ENCODE measurements at places on chromosomes 3 and 15.

- no peak for DNase-seq
Observed at GRCh38 chr3:188052169-188053035, 101.6 kb upstream of the LPP start.

GRCh38 chr15:81002331-81003096 lies 1.8 kb downstream of the TLNRD1 start:
- DNase-seq, result no peak

- DNase-seq, result no peak
Observed at GRCh38 chr3:7025581-7026300, 164.8 kb downstream of the GRM7 start.

GRCh38 chr15:64774629-64775493 lies 528 bp downstream of the RBPMS2 start:
- DNase-seq, result no peak

DNA sequence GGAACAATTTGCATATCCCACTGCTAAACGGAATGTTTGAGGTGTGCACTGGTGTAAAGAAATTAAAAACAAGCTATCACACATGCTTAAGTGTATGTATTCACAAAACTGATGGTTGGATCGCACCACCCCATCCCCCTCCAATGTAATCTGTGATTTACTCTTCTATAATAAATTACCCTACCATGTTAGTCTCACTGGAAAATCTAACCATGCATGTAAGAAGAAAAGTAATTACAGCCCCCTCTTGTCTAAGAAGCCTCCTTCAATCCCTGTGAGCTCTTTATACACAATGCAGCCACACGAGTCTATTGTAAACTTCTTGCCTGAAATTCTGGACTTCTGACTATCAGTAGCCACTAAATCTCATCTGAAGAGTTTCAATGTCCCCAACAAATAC lies 173.6 kb downstream of the ZBTB20 start:
- DNase-seq, result no peak

DNA sequence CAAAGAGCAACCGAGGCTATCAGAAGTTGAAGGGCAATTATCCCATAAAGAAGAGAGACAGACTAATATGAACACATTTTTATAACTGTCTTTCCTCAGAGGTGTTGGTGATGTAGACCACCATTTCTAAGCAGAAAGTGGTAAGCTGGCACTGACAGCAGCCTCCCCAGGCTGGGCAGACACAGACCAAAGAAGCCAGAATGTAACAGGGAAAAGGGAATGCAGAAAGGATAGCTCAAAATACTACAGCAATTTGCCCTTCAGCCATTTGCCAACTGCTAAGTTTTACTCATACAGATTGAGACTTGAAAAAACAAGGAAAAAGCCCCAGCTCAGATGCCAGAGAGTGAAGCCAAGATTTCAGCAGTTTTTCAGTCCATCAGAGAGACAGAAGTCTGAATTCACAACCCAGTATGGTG lies 73.5 kb upstream of the ABI3BP start:
- no peak for DNase-seq

- no peak for DNase-seq
Observed at GRCh38 chr15:33766389-33766788, 201.9 kb upstream of the CHRM5 start.

- DNase-seq, result no peak
Observed at GRCh38 chr15:75008629-75009326, 13.4 kb downstream of the SCAMP5 start.

DNA sequence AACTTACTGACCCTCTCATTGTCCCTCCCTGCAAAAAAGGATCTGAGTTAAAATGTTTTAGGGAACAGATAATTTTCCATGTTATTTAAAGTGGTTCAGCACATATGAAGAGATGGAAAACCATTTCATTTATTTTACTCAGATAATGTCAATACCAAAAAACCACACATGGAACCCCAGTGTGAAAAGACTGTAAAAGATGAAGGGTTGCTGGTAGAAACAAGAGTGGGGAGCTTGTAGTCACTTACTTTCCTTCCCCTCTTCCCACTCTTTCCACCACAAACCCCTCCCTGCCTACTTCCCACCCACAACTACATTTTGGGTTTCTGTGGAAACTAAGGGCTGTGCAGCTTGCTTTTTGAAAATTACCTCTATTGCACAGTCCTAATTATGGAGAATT lies 18.5 kb upstream of the KLHL25 start:
- no peak for DNase-seq

GRCh38 chr3:89179355-89180001 lies 72.1 kb downstream of the EPHA3 start:
- no peak for DNase-seq

DNA sequence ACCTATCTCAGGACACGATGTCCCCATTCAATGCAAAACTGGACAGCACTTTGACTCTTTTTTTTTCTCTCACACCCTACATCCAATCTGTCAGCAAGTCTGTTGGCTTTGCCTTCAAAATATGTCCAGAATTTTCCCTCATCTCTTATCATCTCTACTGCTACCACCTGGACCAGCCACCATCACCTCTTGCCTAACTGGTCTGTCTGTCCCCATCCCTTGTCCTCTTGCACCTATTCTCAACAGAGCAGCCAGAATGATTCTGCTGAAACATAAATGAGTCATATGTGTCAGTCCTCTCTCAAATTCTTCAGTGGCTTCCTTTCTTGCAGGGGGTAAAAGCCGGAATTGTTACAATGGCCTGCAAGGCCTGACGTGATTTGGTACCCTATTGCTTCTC lies 105.8 kb downstream of the CYP19A1 start:
- no peak for DNase-seq

GRCh38 chr3:83224101-83224868 lies 1462.8 kb upstream of the GBE1 start:
- DNase-seq, result no peak

GRCh38 chr3:53163444-53164387 lies 2.7 kb downstream of the PRKCD start:
- DNase-seq, result no peak

DNA sequence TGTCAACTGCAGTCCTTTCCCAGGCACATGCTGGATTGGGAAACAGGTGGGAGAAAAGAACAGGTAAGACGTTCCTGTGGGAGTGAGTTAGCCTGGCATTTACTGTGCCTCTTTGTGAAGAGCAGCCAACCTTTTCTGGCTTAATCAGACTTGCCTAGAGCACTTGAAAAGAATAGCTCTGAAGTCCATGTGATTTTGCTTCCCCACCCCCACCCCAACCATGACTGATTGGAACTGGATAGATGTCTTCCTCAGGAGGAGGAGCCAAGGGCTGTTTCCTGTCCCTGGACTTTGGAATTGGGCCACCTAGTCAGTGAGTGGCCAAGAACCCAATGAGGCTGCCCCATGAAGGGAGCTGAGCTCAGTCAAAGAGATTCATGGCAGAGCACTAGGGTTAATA lies 4.7 kb upstream of the TMEM41A start:
- no peak for DNase-seq

DNA sequence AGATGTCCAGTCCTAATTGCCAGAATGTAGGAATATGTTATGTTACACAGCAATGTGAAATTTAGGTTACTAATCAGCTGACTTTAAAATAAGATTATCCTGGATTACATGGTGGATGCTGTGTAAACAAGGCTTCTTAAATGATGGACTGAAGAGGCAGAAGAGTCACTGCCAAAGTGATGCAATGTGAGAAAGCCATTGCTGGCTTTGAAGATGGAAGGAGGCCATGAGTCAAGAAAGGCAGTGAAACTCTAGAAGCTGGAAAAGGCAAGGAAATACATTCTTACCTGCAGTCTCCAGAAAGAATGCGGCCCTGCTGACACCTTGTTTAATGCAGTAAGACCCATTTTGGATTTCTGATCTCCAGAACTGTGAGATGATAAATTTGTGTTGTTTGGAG lies 179.1 kb upstream of the ZPLD1 start:
- no peak for DNase-seq

GRCh38 chr3:122986693-122987179 lies 40.8 kb downstream of the SEMA5B start:
- no peak for DNase-seq

GRCh38 chr15:53841651-53842050 lies 82.2 kb upstream of the WDR72 start:
- no peak for DNase-seq

DNA sequence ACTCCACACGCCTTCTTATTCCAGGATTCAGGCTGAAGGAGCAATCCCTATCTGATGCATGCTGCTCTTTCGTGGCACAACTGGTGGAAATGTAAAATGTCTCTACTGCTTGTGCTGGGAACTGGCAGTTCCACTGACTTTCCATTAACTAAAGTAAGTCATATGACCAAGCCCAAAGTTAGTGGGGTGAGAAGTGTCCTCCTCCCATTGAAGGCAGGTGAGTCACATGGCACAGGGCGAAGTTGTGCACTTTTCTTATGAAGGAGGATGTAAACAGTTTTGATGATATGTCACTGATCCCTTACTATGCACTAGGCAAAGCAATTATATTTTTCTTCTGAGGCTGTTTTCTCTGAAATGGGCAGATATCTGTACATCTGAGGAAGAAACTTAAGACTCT lies 51.6 kb downstream of the SLC7A14 start:
- DNase-seq, result no peak

DNA sequence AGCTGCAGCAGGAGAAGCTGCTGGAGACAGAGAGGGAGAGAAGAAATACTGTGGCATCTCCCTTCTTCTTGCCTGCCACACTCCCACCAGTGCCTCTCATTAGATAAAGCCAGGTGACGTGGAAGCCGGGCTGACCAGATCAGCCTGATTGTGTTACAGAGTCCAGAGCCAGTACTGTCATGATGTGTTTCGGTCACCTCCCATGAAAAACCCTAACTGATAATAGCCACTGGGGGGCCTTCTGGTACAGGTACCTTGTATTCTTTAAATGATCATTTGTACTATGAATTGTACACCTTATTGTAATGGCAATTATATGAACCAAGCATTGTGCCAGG lies 125.8 kb upstream of the TMEM108 start:
- DNase-seq, result no peak

GRCh38 chr3:184549796-184550577 lies 11.6 kb upstream of the EPHB3 start:
- DNase-seq, result no peak

- DNase-seq, result no peak
Observed at GRCh38 chr3:148992027-148992634, 791 bp downstream of the GYG1 start.

GRCh38 chr15:86432861-86433260 lies 353.2 kb downstream of the AGBL1 start:
- DNase-seq, result no peak

- no peak for DNase-seq
Observed at GRCh38 chr3:141306922-141307321, 61.4 kb upstream of the ZBTB38 start.

GRCh38 chr3:143158014-143158988 lies 38.7 kb downstream of the CHST2 start:
- no peak for DNase-seq

- no peak for DNase-seq
Observed at GRCh38 chr3:144364737-144365136, 393.1 kb downstream of the DIPK2A start.

DNA sequence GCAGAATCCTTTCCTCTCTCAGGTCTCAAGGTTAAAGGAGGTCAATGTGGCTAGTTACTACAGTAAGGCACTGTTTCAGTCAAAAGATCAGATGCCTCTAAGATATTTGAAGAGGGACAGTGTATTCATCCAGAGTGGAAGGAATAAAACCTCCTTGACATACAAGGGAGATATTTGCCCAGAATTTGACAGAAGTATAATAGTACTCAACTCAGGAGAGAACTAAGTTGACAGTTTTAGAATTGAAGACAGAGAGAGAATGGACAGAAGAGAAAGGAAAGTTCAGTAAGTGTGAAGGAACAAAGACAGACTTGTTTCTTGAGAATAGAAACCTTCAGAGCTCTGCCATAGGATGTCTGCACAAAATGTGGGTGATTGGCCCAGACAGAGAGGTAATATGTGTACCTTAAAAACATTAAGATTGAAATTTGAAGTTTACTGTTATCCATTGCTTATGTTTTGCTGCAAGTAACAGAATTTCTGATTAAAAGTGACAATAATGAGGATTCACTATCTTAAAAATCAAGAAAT lies 507.1 kb downstream of the IGSF11 start:
- DNase-seq, result no peak

GRCh38 chr15:55260562-55261131 lies 29.0 kb downstream of the RAB27A start:
- no peak for DNase-seq

- no peak for DNase-seq
Observed at GRCh38 chr3:129661766-129662165, 55.3 kb upstream of the PLXND1 start.

DNA sequence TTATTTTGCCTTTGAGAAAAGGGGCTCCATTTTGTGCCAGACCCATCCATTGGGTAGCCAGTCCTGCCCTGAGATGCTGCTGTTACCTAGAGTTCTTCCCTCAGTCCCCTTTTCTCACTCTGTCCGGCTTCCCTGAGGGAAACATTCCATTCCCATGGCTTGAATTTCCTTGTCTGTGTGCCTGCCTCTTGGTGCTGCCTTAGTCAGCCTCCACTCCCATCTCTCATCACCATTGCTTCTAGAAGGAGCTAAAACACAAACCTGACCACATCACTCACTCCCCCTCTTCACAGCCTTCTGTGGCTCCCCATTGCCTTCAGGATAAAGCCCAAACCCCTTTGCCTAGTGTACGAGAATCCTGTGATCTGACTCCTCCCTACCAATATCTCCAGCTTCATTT lies 25.2 kb upstream of the C2CD4B start:
- DNase-seq, result no peak

GRCh38 chr15:51727141-51727897 lies 10.1 kb downstream of the LYSMD2 start:
- no peak for DNase-seq

DNA sequence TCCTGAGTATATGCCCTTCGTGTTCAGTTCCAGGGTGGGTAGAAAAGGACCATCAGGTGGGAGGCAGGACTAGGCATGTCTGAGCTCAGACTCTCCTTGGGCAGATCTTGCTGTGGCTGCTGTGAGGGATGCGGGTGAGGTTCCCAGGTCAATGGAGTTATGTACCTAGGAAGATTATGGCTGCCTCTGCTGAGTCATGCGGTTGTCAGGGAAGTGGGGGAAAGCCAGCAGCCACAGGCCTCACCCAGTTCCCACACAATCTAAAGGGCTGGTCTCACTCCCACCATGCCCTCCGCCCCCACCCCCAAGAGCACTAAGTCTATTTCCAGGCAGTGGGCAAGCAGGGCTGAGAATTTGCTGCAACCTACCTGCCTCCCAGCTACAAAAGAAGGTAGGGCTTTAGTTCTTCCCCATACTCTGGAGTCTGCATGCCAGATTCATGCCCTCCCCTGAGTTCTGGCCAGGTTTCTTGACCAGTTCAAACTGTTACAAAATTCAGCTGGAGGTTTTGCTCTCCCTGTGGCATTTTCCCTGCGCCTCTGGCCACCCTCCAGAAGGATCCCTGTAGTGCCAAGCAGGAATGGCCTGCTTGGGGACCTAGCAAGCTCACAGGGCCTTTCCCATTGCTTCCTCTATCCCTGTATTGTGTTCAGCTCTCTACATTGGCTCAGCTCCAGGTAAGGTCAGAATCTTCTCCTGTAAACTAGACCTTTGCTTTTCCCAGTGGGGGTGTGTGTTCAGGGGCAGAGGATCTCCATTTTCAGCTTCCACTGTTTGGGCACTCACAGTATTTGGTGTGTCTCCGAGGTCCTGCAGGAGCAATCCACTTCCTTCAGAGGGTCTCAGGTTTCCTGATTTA lies 12.7 kb upstream of the TMCO5A start:
- no peak for DNase-seq

- no peak for DNase-seq
Observed at GRCh38 chr3:159992589-159992988, 4.0 kb downstream of the IL12A start.

GRCh38 chr3:126494204-126494969 lies 18.7 kb upstream of the ZXDC start:
- DNase-seq, result no peak

- no peak for DNase-seq
Observed at GRCh38 chr3:130462089-130462488, 54.9 kb upstream of the COL6A6 start.

- DNase-seq, result no peak
Observed at GRCh38 chr3:15420871-15421270, 6.5 kb downstream of the METTL6 start.

All from stimulated activated CD4-positive, alpha-beta T cell treated with anti-CD3 and anti-CD28 coated beads, Interleukin-15, amount 100 ng/mL, for 48 hours (primary cell).